ENCODE measurements at places on chromosomes 7 and 10.

- no peak for DNase-seq
These were observed 78.8 kb downstream of the STK31 start for GRCh38 chr7:23788843-23789242.

- DNase-seq: peak; percentile 34
These were observed 216.6 kb downstream of the MAD1L1 start for GRCh38 chr7:2016021-2016631.

DNA sequence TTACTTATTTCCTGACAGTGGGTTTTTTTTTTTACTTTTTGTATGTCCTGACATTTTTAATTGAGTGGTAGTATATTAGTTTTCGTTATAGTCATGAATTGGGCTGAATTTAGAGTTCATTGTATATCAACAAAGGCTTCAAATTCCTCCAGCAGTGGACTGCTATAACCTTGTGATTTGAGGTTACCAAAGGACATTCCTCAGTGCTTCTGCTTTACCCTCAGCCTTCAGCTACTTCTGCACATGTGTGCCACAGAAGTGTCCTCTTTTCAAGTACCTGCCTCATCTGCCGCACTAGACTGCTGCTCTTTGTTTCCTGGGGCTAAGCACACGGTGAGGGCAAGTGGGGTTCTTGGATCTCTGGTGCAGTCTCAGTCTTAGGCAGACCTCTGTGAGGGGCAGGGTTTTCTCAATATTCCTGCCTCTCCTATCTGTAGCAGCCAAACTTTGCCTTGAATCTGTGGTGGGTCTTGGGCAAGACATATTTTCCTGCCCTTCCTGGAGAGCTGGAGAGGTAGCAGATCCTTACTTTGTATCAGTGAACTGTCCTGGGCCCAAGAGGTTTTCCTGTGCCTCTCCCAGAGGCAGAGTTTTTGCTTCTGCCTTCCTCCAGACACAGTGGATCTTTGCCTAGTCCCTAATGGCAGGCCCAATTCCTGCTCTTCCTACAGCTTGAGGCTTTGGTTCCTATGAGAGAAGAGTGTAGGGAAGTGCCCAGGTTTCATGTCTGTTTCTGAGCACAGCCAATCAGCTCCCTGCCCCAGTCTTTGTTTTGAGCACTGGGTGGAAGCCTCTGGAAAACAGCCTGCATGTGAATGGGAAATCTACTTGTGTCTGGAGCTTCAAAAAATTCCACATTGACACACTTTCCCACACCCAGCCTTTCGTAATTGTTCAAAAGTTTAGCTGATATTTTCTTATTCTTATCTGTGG lies 39.0 kb upstream of the STRIP2 start:
- no peak for DNase-seq

GRCh38 chr10:1213252-1214070 lies 157.3 kb downstream of the WDR37 start:
- DNase-seq: no peak

DNA sequence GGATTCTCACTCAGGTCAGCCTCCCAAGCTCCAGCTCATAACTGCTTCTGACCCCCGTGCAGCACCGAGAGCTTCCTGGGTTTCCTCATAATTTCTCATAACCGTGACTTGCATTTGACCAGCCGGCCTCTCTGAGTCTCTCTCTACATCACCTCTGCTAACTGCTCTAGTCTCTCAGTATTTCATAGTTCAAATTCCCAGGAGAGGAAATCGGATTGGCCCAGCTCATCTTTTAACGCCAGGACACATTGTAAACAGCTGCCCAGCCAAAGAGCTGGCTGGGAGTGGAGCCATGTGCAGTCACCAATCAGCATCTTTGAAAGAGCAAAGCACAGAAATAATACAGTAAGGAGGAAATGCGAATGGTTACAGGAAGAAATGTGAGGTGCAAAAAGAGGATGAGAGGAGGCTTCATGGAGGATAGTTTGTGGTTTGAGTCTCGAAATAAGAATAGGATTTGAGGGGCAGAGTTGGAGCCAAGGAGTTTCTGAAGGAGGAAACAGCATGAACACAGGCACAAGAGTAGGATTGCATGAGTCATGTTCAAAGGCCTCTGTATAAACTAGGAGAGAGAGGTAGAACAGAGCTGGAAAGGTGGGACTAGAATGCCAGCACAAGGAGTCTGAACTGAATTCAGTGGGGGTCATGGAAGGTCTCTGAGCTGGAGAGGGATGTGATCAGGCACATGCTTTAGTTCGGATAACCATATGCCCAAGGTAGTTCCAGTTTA lies 15.2 kb upstream of the LBX1 start:
- DNase-seq: no peak

- no peak for DNase-seq
These were observed 4.9 kb downstream of the HNRNPF start for GRCh38 chr10:43403911-43404703.

DNA sequence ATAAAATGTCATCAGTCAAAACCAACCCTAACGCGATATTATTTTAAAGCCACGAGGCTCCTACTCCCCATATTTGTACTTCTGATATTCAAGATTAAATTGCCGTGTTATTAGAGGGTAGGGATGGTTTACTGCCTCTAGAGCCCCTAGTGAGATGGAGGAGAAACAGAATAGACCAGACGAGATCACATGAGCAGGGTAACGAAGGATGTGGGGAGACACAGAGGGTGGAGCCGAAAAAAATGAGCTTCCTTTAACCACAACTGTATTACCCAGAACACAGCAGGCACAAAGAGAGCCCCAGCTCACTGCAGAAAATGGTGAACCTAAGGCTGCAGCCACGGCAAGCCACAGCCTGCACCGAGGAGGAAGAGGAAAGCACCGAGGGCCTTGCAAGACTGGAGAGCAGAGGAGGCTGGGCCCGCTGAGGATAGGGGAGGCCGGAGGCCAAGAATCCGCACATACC lies 14.3 kb downstream of the ZC3HAV1 start:
- DNase-seq: no peak

- DNase-seq: peak; percentile 49
These were observed 182.4 kb downstream of the CCDC3 start for GRCh38 chr10:12819071-12819470.

- no peak for DNase-seq
These were observed 47.0 kb downstream of the FOXL3 start for GRCh38 chr7:336810-337566.

DNA sequence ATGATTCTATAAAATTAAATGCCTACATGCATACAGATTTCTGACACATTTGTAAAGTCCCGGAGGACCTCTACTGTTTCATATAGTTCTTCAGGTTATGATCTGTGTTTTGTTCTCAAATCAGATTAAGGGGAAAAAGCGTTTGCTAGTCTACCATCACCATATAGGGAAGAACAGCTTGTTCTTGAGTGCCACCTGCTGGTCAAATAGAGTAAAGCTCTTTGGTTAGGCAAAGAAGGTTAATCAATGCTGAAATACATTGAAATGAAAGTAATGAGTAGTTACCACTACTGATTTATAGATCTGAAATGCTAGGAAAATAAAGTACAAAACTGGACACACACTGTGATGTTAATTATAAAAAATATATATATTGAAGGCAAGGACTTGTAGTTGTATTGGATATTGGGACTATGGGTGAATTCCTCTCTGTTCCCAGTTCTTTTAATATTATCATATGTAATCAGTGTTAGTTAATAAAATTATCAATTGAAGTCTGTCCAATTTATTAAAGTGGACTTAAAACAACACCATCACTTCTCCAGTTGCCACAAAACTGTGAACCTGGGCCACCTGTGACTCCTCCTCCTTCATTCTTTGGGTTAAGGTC lies 72.6 kb upstream of the PDLIM1 start:
- DNase-seq: peak; percentile 70

DNA sequence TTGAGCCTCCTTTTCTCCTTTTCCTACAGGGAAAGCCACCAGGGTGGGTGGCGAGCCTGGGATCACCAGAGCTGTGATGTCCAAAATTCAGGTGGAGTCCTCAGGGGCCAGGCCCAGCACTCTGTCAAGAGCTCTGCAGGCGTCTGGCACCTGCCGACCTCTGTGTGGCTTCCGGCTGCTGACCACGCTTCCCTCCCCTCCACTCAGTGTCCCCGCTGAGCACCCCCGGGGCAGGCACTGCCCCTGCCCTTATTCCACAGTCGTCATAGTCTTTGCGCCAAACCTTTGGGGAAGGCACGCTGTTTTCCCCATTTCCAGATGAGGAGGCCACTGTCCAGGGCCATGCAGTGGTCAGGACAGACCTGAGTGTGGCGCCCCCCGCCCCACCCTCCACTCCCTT lies 7.5 kb downstream of the MTG1 start:
- DNase-seq: no peak

DNA sequence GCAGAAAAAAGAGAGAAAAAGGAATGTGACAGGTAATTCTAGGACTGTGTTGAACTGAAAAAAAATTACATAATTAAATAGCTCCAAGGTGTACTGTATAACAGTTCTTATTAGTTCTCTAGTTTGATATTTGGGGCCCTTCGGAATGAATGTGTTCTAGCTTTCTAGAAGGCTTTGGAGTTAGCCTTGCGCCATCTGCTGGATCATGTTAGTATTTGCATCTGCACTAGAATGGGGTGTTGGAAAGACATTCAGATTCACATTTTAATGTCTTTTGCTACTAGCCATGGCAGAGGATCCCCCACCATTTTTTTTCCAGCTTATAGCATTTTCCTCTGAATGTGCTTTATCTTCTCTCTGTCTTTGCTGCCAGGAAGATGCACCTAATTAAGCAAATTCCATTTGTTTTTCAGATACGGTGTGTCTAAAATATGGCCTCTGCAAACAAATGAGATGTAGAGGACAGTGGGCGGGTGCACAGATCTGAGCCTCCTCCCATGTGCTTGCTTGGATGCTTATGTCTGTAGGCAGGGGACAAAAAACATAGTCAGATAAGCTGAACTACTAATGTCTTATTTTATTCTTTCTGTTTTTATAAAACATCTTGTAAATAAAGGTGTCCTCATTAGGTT lies 238.5 kb downstream of the PHF14 start:
- DNase-seq: peak; percentile 56

DNA sequence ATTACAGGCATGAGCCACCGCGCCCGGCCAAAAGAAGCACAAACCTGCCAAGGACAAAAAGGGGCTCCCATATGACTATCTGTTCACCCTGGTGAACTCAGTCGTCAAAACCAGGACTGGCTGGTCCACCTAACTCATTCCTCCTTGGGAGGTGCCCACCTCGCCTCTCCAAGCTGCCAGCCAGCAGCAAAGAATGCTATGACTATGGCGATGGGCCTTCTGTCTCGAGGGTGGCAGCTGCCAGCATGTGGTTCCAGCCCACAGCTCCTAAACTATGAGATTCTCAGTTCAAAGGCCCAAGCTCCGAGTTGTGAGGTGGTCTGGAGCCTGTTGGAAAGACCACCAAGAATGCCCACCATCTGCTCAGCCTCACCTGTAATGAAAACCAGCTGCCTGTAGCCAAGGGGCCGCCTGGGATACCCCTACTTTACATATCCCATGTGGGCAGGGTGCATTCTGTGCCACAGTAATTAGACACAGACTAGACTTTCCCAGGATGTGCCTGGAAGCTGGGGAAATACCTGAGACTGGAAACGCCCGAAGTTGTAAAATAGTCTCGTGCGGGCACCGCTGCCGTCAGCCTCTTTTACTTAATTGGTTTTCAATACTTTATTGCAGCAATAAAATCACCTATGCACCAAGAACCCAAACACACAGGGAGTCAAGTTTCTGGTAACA lies 71.1 kb downstream of the ZRANB1 start:
- no peak for DNase-seq

GRCh38 chr10:118321724-118322575 lies 20.2 kb downstream of the FAM204A start:
- no peak for DNase-seq

DNA sequence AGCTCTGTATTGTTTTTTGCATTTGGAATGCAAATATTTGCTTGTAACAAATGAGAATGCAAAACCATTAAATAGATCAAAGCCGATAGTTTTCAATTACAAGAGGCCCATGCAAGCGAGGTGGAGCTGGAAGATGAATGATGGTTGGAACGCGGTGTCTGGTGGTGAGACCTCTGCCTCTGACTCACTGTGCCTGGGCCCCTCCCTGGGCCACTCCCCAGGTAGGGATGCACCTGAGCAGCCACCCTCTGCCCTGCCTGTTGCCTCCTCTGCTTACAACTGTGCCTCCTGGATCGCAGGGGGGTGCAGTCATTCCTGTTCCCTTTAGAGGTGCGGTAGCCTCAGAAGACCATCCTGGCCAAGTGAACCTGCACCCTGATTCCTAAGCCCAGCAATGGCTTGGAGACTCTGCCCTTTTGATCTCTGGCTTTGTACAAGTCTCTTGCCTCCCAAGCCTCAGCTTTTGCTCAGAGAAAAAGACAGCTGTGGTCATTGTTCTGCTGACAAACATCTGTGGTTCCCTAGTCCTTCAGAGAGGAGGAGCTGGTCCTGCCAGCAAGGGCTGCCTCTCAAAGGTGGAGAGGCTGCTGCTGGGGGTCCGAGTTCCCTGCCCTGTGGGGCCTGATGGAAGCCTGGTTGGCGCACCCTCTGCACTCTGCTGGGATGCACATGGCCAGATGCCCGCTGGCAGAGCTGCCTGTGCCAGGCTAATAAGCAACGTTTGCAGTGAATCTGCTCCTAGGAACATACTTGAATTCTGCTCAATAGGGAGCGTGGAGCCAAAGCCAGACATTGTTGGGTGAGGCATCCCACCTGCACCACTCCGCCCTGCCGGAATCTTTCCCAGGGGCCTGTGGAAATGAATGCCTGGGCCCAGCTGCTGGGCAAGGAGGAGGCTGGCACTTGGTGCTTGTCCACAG lies 126.3 kb upstream of the TCERG1L start:
- DNase-seq: peak; percentile 43

DNA sequence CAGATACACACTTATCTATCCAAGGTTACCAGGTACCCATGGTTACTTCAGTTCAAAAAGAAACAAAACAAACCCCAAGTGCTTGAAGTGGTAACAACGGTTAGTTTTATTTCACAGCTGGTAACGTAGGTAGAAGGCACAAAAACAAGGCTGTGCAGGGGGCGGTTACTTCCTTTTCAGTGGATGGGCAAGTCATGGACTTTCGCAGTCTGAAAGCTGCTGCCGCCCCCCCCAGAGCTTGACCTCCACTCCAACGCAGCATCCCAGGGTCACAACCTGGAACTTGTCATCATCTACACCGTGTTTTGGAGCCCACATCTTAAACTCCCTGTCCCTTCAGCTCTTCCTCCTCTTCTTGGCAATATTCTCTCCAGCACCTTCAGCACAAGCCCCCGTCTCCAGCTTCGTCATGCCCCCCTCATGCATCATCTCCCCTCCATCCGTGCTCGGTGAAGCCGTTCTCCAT lies 181.2 kb upstream of the ITGB1 start:
- no peak for DNase-seq

GRCh38 chr7:69882269-69882668 lies 284.0 kb downstream of the AUTS2 start:
- no peak for DNase-seq

GRCh38 chr10:72068901-72069446 lies 19.4 kb downstream of the SPOCK2 start:
- DNase-seq: peak; percentile 80

DNA sequence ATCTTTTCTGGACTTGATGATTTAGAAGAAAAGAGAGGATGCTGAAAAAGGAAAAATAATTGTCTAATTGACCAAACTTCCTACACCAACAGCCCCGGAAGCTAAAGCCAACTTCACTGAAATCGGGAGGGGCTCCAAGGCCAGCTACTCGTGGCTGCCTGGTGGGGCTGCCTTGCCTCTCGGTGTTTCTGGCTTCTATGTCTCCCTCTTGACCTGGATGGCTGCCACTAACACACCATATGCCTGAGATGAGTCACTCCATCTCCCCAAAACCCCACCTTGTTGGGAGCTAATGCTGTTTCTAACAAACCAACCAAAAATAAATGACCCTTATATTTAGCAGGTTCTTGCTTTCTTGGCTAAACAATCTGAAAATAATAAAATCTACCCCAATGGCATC lies 87.6 kb upstream of the AFAP1L2 start:
- DNase-seq: no peak

- no peak for DNase-seq
These were observed 4.2 kb downstream of the NPSR1 start for GRCh38 chr7:34662058-34662708.

GRCh38 chr7:36057323-36057722 lies 95.7 kb upstream of the EEPD1 start:
- no peak for DNase-seq

Data from SK-N-SH (cell line).